Gastrocnemius medialis (tissue), 4 donors: ENCODE measurements at places on chromosomes 6 and 20.

DNA sequence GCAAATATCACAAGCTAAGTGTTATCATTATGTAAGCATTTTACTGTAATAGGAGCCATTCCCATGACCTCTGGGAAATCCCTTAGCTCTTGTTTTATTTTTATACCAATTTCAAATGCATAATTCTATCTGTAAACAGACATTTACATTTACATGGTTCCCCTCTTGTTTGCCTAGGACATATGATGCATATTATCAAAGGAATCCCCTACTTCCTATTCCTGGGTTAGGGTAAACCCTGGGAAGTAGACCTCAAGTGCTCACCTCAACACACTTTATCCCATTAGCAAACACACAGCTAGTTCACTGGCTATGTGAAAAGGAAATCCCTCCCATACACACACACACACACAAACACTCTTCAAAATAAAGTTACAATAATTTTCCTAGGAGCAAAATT lies 27.1 kb downstream of the PDE10A start:
- H3K36me3 ChIP-seq, result no peaks in the 10 kb centered on the region
- no peak overlapping the region for H3K4me3 ChIP-seq
- no peak overlapping the region for H3K27ac ChIP-seq
- no peaks in the 10 kb centered on the region for H3K27me3 ChIP-seq

GRCh38 chr6:128574402-128574801 lies 54.0 kb upstream of the PTPRK start:
- peaks cover 3% of the 10 kb centered on the region for H3K4me1 ChIP-seq
- no peak overlapping the region for H3K4me3 ChIP-seq
- no peaks in the 10 kb centered on the region for H3K36me3 ChIP-seq
- no peak for DNase-seq
- no peak overlapping the region for H3K27ac ChIP-seq
- no peaks in the 10 kb centered on the region for H3K27me3 ChIP-seq

GRCh38 chr20:6140947-6141346 lies 18.1 kb upstream of the FERMT1 start:
- H3K4me3 ChIP-seq, result no peak overlapping the region
- H3K4me1 ChIP-seq, result no peaks in the 10 kb centered on the region
- no peaks in the 10 kb centered on the region for H3K27me3 ChIP-seq
- no peak for DNase-seq
- H3K36me3 ChIP-seq, result no peaks in the 10 kb centered on the region

- H3K4me1 ChIP-seq, result peaks cover 6% of the 10 kb centered on the region
- no peak overlapping the region for H3K27ac ChIP-seq
- H3K36me3 ChIP-seq, result peaks cover 7% of the 10 kb centered on the region
- H3K27me3 ChIP-seq, result no peaks in the 10 kb centered on the region
- H3K4me3 ChIP-seq, result no peak overlapping the region
These were observed 42.8 kb downstream of the SOBP start for GRCh38 chr6:107532706-107533105.
